A375 (cell line): ENCODE measurements at places on chromosomes 11 and 22. TPM values are rescaled to one million over a fixed set of nuclear protein-coding genes. Genes with fewer than 3 reads are reported as not detected.

The UPK3A gene
- not detected in 2 replicates for total RNA-seq

The JHY gene
- 2.2 and 2.5 TPM in 2 replicates for total RNA-seq

The FLRT1 gene
- 1.2 and 1.4 TPM in 2 replicates for total RNA-seq

The SUSD2 gene
- 6.1 and 7.4 TPM in 2 replicates for total RNA-seq

The ALG9 gene
- 13.1 and 22.7 TPM in 2 replicates for total RNA-seq

The UQCC3 gene
- total RNA-seq, result 27.7 and 35.5 TPM in 2 replicates

The CEP126 gene
- 0.90 and 1.4 TPM in 2 replicates for total RNA-seq

The SHANK3 gene
- total RNA-seq, result 0.29 and 0.30 TPM in 2 replicates
